ENCODE measurements at places on chromosomes 6 and 20.

DNA sequence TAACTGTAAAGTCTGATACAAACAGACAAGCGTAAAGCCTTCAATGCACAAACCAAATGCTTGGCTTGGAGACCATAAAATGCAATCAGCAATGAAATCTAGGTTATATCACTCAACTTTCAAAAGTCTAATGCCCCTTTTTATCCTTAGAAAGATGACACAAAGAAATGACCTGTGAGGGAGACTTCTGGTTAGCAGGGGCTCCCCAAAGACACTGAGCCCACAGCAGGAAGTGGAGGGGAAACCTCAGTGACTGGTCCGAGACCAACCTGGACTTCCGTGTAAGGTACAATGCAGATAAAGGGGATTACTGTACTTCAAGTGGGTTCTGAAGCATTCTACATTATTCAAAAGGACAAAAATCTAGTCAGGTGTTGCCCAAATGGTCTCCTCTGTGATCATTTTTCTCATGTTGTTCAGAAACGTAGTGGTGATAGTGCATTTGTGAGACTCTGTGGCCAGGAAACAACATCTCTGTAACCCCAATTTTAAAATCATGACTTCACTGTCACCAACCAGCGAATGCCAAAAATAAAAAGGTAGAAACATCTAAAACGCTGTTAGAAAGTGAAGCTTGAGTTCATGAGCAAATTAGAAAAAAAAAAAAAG is 88.2 kb downstream of the HIVEP2 start:
- DNase-seq: no peak

DNA sequence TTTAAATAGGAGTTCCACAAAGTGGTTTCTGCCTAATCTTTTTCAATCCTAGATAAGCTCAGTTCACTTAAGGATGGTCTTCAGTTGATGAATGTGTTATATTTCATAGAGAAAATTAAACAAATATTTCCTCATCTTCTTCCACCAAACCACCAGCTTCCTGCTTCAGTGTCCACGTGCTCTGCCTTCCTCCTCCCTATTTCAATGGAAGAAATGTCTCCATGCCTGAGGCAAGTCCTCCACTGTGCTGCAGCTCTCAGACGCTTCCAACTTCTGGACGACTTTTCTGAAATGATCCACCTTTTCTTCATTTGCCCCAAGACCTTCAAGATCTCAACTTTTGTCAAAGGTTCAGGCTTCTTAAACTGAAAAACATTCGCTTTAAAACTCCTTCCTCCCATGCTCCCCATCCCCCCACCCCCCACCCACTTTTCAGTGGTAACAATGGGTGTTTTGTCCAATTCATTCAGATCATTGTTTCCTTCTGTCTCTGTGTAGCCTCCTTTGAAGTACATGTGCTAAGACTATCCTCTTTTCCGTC is 25.3 kb upstream of the FABP7 start:
- no peak for DNase-seq

DNA sequence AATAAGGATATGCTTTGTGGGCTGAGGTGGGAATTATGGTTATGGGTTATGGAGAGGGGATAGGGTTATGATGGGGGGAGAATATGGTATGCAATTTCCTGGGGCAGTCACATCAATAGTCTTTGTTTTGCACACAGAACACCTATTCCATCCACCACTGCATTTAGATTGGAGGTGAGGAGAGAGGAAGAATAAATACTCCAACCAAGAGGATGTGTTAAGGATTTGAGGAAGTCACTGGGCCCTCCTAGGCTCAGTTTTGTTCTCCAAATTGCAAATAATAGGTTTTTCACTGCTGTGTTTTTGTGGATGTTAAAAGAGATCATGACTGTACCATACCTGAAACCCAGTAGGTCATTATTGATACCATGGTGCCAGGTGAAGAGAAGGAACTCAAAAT is 29.5 kb upstream of the SIRPG start:
- DNase-seq: no peak

DNA sequence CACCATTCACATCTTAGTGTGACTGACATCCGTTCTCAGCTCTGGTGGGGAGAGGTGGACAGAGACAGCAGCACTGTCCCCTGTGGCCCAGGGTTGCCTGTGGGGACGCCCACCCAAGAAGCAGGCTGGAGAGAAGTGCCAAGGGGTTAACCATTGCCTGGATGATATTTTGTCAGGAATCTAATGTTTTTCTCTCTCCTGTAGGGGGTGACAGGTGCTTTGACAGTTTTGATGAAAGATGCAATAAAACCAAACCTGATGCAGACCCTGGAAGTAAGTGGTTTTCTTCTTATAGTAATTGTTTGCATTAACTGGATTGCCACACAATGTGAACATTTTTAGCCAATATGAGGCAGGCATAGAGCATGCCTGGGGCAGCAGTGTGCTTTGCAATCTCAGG is 99.3 kb downstream of the MTHFD1L start:
- no peak for DNase-seq

DNA sequence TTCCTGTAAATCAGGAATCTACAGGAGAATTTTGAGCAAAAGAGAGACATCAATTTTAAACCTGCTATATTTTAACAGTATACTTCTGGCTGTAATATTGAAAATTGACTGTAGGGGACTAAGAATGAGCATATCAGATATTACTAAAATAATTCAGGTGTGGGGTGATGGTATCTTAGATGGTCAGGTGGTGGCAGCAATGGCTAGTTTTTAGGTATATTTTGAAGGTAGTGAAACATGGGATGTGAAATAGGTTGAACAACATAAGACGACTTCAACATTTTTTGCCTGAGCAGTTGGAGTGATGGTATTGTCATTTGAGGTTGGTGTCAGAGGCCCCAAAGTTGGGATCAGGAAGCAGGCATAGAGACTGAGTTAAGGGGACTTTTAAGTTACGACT is 32.1 kb downstream of the FAM83B start:
- DNase-seq: peak; percentile 9

GRCh38 chr6:34273242-34273805 is 24.5 kb upstream of the SMIM29 start:
- DNase-seq: no peak

- DNase-seq: no peak
Observed at GRCh38 chr20:45340236-45340847, 7.9 kb downstream of the SDC4 start.

DNA sequence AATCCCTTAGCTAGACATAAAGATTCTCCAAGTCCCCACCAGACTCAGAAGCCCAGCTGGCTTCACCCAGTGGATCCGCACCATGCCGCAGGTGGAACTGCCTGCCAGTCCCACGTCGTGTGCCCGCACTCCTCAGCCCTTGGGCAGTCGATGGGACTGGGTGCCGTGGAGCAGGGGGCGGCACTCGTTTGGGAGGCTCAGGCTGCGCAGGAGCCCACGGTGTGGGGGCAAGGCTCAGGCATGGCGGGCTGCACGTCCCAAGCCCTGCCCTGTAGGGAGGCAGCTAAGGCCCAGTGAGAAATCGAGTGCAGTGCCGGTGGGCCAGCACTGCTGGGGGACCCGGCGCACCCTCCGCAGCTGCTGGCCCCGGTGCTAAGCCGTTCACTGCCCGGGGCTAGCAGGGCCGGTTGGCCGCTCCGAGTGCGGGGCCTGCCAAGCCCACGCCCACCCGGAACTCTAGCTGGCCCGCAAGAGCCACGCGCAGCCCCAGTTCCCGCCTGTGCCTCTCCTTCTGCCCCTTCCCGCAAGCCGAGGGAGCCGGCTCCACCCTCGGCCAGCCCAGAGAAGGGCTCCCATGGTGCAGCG is 95.9 kb upstream of the DTNBP1 start:
- no peak for DNase-seq

DNA sequence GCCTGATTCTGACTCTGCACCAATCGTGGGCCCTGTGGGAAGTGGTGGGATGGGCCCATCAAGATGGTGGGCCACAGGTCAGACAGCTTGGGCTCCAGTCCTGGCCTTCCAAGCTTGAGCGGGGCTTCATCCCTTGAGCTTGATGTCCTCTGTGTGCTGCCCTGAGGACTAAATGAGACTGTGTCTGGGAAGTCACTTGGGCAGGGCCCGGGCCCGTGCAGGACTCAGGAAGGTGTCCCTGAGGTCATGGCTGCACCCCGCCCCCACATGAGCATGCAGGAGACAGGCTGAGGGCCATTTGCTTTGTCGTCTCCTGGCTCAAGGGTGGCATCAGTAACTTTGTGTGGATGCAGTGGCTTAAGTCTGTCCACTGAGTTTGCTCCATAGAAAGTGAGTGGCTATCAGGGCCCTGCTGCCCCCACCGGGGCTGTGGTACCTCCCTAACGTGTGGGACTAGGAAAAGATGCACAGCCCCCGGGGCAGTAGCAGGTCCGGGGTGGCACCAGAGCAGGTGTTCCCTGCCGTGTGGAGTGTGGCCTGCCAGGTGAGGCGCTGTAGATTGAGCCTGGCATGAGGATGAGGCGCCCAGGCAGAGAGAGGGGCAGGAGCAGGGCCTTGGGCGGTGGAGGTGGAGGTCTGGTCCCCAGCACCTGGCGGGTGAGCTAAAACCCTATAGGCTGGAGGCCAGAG is 298.6 kb downstream of the TAF4 start:
- DNase-seq: no peak

GRCh38 chr20:14412065-14412681 is 74.8 kb upstream of the FLRT3 start:
- DNase-seq: no peak

DNA sequence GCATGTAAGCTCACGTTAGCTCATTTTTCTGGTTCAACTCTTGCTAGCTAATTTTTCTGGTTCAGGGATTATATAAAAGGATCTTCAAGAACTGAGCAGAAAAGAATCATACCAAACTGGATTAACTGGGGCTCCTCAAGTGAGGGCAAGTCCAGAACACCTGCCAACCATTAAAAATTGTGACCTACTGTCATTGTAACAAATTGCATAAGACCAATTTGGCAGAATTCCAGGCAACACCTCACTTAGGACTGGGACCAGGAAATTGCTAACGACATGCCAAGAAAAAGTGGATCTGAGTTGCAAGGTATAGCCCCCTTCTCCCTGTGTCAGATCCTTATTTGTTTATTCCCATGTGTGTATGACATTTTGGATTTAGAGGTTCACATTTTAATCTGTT is 216.6 kb downstream of the HIVEP2 start:
- no peak for DNase-seq

DNA sequence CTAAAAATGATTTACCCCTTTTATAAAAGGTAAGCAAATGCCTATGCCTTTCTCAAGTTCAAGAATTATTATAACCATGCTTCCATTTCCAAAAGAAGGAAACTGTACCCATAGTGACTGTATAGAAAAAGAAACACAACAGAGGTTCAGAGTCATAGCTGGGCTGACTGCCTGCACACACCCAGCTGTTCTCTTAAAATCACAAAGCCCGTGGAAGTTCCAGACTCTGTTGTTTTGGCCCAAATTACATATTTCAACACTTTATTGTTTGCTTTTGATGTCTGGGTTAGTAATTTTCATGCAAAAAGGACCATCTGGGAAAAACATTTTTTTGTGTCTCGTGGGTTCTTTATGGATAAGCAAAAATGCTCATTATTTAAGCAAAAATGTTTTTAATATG is 99.2 kb downstream of the LCA5 start:
- no peak for DNase-seq

DNA sequence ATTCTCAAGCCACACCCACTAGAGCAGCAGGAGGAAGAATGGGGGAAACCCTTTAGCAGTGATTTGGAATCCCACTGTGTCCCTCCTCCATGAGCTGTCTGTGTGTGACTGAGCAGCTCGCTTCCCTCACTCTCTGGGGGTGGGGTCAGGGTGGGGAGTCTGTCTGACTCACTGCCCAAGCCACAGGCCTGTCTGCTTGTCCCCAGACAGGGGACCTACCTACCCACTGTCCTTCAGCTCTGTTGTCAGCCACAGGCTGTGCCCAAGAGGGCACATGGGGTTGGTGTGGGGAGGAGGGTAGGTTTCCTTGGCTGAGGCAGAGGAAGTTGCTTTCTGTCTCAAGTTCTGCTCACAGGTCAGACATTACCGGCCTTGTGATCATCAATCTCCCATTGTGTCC is 127.0 kb downstream of the MAFB start:
- no peak for DNase-seq

DNA sequence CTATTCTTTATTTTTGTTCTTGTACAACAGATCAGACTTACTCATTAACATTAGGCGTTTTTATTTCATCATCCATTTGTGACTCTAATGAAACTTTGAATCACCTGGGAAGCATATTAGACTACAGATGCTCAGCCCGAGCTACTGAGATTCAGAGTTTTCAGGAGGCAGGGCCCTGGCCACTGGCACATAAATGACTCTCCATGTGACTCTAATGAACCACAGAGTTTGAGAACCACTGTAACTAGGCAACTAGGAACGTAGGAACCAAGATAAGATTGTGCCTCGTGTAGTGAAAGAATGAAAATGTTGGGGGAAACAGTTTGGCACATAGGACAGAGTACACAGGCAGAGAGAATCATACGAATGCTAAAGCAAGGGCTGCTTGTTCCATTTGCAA is 405.9 kb upstream of the BTBD3 start:
- no peak for DNase-seq

GRCh38 chr20:36093025-36093803 is 61.3 kb upstream of the EPB41L1 start:
- no peak for DNase-seq

DNA sequence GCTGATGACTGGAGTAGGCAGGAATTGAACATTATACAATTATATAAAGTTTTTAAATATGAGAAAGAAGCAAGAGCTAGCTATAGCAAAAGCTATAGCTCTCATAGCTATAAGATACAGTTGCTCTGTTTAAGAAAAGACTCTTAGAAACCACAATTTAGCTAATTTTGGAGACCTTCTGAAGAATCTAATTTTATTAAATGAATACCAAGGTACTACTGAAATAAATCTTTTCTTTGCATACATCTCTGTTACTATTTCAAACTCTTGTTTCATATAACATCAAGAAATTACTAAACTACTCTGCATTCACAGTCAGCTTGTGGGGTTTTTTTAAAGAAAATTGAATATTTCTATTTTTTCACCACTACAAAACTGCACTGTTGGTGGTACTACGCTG is 568.7 kb upstream of the MARCKS start:
- DNase-seq: no peak

DNA sequence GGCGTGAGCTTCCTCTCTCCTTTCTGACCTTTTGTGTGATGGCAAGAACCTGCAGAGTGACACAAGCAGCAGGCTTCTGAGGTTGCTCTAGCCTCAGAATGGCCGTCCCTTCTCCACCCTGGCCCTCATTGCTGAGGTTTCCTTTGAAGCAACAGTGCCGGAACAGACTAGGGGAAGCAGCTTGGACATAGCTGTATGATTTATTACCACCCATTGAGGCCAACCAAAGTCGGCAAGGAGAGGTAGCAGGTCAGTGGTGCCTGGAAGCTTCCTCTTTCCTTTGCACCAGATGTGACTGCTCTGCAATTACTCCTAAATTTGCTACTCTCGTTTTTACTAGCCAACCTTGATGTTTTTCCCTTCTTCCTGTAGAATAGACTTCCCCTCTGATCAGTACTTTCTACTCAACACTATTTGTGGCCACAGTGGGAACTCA is 31.4 kb downstream of the PTPN1 start:
- no peak for DNase-seq

DNA sequence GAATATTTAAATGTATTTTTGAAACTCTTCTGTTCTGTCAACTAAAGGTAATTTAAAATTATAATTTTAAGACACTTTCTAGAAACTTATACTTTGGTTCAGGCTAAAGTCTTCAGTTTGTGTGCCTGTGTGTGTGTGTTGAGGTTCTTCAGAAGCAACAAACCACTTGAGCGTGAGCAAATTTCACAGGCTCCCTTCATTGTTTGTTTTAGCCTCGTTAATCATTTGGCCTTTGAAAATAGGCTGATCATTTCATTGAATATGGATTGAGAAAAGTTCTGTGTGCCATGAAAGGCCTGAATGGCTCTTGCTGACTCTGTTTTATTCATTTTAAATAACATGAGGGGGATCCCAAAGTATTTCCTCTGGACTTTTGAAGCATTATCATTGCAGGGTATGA is 420.1 kb downstream of the CDKAL1 start:
- DNase-seq: no peak

- no peak for DNase-seq
Observed at GRCh38 chr20:10646886-10647420, 26.8 kb downstream of the JAG1 start.

Data from HEK293T (cell line).